Activated naive CD4-positive, alpha-beta T cell treated with Interleukin-2 at 50 U/mL for 16 hours (primary cell): ENCODE measurements at places on chromosomes 7 and 10.

DNA sequence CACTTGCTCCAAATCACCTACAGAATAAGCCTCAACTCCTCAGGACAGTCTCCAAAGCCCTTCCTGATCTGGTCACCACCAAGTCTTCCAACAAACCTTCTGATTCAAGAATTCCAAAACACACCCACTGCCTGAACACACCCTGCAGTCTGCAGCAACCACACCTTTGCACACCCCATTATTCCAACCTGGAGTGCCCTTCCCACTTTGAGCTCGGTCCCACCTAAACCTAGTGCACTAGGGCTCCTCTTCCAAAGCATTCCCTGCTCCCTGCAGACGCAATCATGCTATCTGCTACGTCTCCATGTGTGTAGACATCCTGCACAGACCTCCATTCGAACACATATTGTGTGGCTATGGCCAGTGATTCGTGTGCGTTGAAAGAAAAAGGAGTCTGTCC is 289.3 kb downstream of the GRID1 start:
- no peak for DNase-seq

- DNase-seq, result no peak
These were observed 2.0 kb downstream of the COPS6 start for GRCh38 chr7:100090527-100091410.

GRCh38 chr10:92432596-92432995 is 141.3 kb downstream of the IDE start:
- DNase-seq, result no peak

GRCh38 chr10:11849911-11850310 is 26.8 kb downstream of the PROSER2 start:
- no peak for DNase-seq

DNA sequence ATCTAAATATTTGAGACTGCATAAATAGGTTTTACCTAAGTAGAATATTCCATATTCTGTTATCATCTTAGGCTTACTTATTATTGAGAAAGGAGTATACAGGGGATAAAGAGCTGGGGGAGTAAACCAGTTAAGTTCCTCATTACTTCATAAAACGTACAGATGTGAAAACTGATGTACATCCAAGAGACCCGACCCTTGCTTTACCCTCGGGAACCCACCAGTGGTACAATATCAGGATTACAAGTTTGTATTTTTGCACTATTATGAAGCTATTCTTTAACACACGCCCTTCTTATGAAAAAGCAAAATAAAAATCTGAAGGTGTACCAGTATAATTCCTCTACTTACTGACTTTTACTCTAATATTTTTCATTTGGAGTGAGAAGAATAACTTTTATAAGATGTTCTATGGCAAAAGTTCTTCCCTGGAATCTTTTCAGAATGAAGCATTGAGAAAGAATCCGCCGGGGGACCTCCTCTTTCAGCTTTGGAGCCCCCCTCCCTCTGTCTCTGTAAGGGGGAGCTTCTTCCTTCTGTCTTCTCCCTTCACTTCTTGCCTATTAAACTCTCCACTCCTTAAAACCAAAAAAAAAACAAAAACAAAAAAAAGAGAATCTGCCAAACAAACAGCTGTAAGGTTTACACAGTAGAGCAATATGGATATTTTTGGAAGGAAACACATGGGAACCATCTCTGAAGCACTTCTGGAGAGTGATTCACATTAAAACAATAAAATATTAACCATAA is 550.0 kb downstream of the TNS3 start:
- DNase-seq, result no peak

DNA sequence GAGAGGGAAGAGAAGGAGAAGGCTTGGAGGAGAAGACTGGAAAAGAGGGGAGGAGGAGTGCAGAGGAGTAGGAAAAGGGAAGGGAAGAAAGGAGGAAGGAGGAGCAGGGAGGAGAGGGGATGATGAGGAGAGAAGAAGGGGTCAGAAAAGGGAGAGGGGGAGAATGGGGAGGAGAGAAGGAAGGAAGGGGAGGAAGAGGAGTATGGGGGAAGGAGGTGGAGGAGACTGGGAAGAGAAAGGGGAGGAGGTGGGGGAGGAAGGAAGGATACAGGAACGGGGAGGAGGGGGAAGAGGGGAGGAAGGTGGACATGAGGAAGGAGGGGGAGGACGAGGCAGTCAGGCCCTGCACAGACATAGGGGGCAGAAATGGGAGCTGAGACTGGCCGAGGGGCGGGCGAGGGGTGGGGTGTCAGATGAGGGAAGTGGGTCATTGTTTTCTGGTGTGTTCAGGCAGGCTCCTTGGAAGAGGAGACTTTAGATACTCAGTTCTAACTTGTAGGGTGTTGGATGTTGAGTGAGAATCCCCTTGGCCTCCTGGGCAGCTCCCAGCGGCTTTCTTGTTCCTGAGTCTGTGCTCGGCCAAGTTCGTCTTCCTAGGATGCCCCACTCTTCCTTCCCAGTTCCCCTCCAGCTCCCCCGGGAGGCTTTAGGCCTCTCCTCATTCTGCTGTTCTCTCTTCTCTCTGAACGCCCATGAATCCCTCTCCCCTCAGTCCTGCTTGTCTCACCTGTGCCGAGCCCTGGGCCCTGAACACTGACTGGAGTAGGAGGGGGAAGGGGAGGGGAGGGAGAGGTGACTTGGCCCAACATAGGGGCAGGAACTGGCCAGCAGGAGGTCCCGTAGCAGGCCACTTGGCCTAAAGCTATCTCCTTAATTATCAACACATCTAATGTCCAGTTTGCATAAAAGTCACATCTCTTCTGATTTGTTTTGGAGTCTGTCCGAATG is 12.8 kb upstream of the CRHR2 start:
- no peak for DNase-seq

DNA sequence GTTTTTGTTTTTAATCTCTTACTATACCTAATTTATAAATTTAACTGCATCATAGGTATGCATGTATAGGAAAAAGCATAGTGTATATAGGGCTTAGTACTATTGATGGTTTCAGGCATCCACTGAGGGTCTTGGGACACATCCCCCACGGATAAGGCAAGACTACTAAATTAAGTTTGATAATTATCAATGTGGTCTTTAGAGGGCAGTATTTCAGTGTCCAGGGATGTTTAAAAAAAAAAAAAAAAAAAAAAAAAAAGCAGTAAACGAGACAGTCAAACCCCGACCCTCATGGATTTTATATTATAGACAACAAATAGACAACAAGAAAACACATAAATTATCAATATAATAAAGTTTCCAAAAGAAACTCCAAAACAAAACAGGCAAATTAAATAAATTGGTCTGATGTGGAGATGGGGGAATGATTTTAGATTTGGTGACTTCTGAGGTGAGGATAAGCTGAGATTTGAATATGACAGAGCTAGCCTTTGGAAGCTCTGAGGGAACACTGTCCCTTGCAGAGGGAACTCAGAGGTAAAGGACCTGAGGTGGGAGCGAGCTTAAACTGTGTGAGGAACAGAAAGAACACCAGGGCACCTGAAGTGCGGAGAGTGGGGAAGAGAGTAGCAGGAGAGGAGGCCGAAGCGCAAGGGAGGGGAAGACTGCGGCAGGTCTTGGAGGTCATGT is 14.8 kb downstream of the ACSM6 start:
- DNase-seq, result no peak

- no peak for DNase-seq
These were observed 2.7 kb downstream of the MAFK start for GRCh38 chr7:1533255-1533546.

DNA sequence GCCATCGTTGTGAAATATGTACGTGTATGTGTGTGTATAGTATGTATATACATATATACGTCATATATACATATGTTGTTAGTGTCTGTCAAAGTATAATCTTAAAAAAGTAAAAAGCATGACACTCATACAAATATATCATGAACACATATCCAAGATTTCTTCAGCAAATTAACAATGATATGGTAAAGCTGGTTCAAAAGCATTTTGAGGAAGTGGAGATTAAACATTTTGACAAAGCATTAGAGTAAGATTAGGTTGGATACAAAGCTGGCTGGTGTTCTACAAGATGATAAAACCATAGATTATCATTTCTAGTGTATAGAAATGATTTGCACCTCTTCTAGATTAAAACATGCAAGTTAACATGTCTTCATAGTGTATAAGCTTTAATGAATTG is 771 bp upstream of the NUDCD3 start:
- no peak for DNase-seq

GRCh38 chr7:38748056-38748610 is 117.0 kb upstream of the AMPH start:
- no peak for DNase-seq

GRCh38 chr7:47574482-47575329 is 7.2 kb downstream of the TNS3 start:
- no peak for DNase-seq

GRCh38 chr10:130990486-130990885 is 321.0 kb downstream of the TCERG1L start:
- no peak for DNase-seq

DNA sequence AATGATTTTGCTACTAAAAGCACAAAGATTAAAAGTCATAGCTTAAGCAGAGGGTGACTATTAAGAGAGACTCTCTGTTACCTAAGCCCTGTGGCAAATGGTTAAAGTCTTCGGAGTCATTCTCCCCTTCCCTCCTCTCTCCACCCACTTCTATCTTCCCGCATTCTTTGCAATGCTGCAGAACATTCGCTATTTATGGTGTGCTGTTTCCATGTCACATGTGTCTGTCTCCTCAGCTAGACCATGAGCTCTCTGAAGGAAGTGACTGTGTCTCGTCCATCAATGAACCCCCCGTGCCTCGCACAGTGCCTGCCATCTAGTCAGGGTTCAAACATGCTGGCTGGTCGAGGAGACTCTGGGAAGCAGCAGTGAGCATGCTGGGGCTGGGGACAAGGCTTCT is 272.4 kb downstream of the USP6NL start:
- no peak for DNase-seq

DNA sequence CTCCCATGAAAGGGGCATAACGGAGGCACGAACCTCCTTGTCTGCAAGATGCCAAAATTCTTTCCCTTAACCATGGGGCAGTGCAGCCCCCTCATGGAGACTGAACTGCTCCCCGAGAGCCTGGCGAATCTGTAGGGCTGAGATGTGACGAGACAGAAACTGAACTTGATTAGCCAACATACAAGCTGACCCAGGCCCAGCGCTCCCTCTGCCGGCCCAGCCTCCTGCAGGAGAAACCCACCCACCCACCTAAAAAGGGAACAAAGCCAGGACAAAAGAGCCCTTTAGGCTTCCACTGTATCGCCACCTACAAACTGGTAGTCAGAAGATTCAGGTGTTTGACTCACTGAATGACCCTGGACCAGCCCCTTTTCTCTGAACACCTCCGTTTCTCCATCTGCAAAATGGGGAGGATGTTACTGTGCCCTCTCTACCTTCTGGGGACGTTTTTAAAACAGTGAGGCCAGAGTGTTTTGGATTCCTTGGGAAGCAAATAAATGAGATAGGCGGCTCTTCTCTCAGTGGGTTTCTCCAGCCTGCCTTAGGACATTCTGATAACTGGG is 58.4 kb downstream of the C10orf105 start:
- DNase-seq, result no peak

GRCh38 chr7:48305661-48306060 is 134.4 kb downstream of the ABCA13 start:
- no peak for DNase-seq

GRCh38 chr7:95095966-95096540 is 188.7 kb downstream of the PPP1R9A start:
- no peak for DNase-seq

GRCh38 chr10:69048103-69048502 is 39.8 kb upstream of the SRGN start:
- DNase-seq, result peak; percentile 34

DNA sequence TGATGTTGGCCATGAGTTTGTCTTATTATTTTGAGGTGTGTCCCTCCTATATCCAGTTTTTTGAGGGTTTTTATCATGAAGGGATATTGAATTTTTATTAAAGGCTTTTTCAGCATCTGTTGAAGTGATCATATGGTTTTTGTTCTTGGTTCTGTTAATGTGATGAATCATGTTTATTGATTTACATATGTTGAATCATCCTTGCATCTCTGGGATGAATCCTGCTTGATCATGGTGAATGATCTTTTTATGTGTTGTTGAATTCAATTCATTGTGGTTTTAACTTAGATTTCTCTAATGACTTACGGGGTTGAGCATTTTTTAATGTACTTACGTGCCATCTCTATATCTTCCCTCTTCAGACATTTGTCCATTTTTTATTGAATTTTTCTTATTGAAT is 22.9 kb downstream of the DLD start:
- DNase-seq, result no peak

DNA sequence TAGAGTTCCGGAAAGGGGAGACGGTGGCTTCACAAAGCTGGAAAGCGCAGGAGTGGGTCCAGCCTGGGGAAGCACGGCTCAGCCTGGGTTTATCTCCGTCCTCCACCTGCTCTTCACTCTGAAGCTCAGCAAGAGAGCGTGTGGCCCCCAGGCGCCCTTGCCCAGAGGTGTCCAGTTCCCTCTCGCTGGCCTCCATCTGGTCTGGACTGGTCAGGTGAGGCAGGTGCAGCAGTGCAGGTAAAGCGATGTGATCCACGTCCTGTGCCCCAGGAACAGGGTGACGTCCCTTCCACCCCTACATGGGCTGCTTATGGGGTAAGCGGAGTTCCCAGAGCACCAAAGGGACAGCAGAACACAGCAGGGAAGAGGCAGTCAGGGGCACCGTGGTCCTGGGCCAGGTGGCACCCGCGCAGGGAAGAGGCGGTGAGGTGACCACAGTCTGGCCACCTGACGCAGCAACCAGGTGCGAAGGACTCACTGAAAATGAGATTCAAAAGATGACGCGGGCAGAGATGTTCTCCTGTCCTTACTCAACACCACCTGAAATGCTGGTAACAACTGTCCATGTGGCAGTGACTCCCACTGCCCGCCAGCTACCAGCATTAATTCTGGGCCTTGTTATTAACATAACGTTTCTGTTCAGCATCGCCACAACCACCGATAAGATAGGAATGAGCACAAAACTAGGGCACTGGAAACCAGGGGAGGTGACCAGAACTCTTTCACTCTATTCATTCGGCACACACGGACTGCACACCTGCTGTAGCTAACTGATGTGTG is 33.0 kb upstream of the DIP2C start:
- DNase-seq, result no peak

DNA sequence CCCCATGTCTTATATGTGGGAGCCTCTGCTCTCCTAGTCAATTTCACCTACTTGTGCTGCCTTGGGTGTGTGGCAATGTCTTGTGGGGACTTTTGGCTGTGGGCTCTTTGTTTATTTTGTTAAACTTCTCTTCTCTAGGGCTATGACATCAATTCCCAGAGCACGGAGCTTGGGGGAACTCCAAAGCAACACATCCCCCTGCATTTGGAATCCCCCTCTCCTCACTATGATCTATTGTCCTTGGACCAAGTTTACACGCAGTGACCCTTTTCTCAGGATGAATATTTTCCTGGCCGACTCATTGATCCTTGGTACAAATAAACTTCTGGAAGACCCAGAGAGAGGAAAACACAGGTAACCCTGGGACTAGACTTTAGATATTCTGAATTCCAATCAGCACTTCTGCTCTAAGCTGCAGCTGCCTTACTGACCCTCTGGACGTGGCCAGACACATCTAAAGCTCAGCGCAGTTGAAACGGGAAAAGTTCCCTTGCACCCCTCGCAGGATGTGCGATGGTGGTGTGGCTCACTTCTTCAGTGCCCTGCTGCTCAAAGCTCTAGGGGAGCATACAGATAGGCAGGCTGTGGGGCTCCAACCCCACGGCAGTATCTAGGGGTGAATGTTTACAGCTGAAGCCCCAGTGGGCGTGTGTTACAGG is 110.8 kb downstream of the TMEM178B start:
- no peak for DNase-seq

GRCh38 chr7:1225441-1226185 is 7.1 kb upstream of the UNCX start:
- DNase-seq, result peak; percentile 47
